ENCODE measurements at places on chromosomes 5 and 9.

GRCh38 chr5:95285409-95285755, 488 bp upstream of the MCTP1 start:
- no peak for DNase-seq

- no peak for DNase-seq
Measured at GRCh38 chr5:178536541-178537466, 53.4 kb downstream of the COL23A1 start.

DNA sequence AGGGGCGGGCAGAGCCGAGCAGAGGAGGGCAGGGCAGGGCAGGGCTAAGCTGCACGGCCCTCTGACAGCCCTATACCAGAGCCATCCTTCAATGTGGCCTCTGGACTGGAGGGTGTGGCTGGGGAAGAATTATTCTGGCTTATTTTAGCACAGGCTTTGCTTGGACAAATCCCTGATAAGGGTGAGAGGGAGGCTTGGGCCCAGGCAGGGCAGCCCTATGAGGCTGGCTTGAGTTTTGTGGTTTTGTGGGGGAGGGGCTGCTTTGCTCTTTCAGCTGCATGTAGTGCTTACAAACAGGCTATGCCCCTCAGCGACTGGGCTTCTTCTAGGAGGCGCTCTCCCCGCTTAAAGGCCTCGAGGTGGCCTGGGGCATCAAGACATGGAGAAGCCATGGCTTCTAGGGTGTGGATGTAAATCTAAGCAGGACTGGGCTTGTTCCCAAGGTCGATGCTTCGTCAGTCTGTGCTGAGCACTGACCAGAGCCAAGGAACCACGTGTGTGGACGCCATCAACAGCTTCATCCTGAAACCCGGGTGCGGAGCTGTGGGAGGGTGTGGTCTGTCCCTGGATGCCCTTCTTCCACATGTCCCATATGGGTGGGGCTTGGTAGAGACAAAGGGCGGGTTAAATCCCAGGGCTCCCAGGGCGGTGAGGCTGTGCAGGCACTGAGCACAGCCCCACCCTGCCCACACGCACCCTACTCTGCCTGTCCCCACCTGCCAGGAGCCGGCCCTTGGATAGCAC, 45.7 kb upstream of the IPPK start:
- DNase-seq = peak; percentile 64

- no peak for DNase-seq
Measured at GRCh38 chr9:98008764-98009163, 25.6 kb downstream of the ANP32B start.
